ENCODE measurements at places on chromosomes 1 and 21. TPM values are rescaled to one million over a fixed set of nuclear protein-coding genes. Genes with fewer than 3 reads are reported as not detected.

Gene MAN1C1
- total RNA-seq, result 20.0 TPM

Gene ZNF691
- 13.9 TPM for total RNA-seq

Gene ASCL5
- not detected for total RNA-seq

Gene C4BPB
- 1.1 TPM for total RNA-seq

Gene NPL
- 1.8 TPM for total RNA-seq

Gene ARTN
- not detected for total RNA-seq

Gene RPL11
- total RNA-seq, result 1,001 TPM

Gene HOOK1
- 1.0 TPM for total RNA-seq

DNA sequence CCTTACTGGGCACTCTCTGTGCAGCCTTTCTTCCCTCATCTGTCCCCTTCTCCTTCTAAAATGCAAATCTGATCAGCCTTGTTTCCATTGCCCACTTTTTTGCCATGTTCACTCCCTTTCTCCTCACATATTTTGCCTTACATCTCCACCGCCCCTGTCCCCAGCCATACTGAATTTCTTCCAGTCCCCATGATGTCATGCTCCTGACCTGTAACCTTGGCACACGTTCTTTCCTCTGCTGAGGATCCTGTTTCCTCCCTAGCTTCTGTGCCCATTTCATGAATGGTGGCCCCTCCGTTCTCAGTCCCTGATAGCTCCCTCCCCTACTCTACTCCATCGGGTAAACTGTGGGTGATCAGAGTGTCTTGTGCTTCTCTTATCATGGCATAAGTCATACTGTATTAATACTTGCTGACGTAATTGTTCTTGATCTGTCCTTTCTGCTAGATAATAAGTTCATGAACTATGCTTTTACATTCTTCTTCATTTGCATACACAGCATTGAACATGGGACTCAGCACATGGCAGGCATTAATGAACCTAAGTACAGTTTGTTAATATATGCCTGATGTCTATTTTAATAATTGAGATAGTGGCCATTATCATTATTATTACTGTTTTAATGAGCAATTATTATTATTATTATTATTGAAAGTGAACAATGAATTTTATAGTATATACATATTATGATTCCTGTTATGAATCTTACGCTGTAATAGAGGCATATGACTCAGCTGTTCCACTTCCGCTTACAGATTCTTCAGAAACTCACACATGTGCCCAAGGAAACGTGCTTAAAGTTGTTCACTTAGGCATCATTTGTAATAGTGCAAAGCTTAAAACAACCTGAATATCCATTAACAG, 28.5 kb downstream of the MAP3K21 start:
- H3K36me3 ChIP-seq, result peaks cover 6% of the 10 kb centered on the region
- DNase-seq, result peak; percentile 51
- H3K4me1 ChIP-seq, result peaks cover 29% of the 10 kb centered on the region
- peak overlapping the region; percentile 38 for H3K27ac ChIP-seq
- H3K4me3 ChIP-seq, result no peak overlapping the region

- no peaks in the 10 kb centered on the region for H3K36me3 ChIP-seq
- no peak for DNase-seq
- H3K4me1 ChIP-seq, result peaks cover 7% of the 10 kb centered on the region
- H3K27ac ChIP-seq, result no peak overlapping the region
Observed at GRCh38 chr1:223135176-223135942, 7.7 kb downstream of the TLR5 start.

- DNase-seq, result no peak
- no peaks in the 10 kb centered on the region for H3K36me3 ChIP-seq
Observed at GRCh38 chr1:44512313-44512885, 107.3 kb downstream of the RNF220 start.

DNA sequence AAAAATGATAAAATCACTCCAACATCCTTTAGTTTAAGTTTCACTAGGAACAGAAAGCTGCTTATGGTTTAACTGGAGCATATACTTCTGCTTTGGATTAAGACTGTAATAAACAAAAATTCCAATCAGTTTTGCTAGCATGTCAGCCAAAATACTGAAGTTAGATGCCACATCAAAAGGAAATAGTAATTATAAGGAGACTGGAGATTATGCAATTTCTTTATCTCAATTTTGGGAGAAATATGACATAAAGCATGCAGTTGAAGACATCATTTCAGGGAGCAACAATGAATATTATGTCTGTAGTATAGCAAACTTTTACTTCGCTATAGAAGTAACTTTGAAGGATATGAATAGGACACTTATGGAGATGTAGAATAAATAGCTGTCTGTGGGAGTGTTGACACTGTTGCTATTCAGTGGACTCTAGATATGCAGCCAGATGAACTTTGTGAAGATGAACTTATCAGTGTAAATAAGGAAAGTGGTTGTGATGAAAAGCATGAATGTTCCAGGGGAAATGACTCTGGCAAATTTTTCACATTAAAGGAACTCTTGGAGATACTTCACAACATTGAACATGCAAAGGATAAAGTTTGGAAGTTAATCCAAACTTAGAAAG, 107.8 kb downstream of the RABGAP1L start:
- no peak overlapping the region for H3K4me3 ChIP-seq
- H3K27ac ChIP-seq, result no peak overlapping the region
- H3K4me1 ChIP-seq, result no peaks in the 10 kb centered on the region
- H3K27me3 ChIP-seq, result no peaks in the 10 kb centered on the region

DNA sequence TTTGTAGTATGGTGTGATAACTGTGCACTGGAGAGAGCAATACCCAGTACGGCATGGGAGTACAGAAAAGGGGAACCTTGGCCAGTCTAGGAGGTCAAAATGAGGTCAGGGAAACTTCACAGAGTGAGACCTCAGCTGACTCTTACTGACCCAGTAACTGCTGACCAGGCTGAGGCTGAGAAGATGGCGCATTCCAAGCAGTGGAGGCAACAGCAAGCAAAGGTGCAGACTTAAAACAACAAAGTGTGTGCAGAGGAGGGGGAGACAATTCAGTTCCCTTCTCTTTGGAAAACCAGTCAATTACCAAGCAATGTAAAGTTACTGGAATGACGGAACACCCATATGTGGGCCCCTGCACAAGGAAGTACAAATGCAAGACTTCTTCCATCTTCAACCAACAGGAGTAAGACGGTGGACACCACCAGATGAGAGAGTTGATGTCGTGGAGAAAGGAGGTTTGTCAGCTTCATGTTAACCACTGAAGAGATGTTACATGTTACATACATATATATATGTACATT, 54.6 kb upstream of the PRDX6 start:
- no peaks in the 10 kb centered on the region for H3K27me3 ChIP-seq
- no peak overlapping the region for H3K27ac ChIP-seq
- no peaks in the 10 kb centered on the region for H3K36me3 ChIP-seq
- DNase-seq, result no peak
- H3K4me1 ChIP-seq, result peaks cover 7% of the 10 kb centered on the region

DNA sequence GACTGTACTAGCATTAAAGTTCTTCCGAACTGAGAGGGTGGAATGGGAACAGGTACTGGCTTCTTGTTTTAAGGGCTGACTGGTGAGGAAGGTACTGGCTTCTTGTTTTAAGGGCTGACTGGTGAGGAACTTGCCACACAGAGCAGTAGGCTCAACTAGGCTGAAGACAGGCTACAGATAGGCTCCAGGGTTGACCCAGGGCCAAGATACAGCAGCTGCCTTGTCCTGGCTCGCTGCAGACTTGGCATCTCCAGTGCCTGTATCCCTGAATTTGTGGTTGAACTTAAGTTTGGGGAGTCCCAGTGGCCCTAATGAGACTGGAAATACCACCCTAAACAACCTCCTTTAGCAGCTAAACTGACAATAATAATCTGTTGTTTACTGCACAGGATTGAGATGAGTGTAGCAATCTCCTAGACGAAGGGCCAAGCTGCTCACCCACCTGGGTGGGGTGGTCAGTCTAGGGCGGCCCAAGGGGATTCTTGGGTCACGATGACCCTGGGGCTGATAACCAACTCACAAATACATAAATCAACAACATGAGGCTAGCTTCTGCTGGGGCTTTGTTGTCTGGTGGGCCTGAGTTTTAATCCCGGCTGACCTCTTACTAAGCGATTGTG, 227.1 kb downstream of the DISC1 start:
- H3K4me3 ChIP-seq, result no peak overlapping the region
- no peak overlapping the region for H3K27ac ChIP-seq
- H3K36me3 ChIP-seq, result no peaks in the 10 kb centered on the region
- no peaks in the 10 kb centered on the region for H3K4me1 ChIP-seq
- no peaks in the 10 kb centered on the region for H3K27me3 ChIP-seq

GRCh38 chr1:3924186-3924824, 24.2 kb upstream of the C1orf174 start:
- no peaks in the 10 kb centered on the region for H3K27me3 ChIP-seq
- peaks cover 16% of the 10 kb centered on the region for H3K4me1 ChIP-seq
- no peak for DNase-seq
- no peak overlapping the region for H3K27ac ChIP-seq
- H3K4me3 ChIP-seq, result no peak overlapping the region

DNA sequence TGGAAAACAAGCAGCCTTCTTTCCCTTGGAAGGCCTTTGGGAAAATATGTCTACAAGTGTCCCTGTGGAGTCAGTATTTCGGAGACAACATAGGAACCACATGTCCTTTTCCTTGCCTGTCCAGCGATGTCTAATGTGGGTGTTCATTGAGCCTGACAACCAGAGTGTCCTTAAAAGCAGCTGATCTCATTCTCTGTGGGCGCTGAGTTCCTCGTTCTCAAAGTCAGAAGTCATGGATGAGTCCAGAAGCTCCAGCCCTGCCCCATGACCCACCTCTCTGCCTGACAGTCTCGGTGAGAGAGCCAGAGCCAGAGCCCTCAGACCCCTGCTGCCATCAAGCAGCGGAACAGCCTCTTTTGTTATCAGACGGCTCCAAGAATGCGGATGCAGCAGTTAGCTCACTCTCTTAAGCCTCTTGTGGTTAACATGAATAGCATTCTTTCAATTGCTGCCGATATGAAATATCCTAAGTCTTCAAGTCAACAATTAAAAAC, 329.2 kb downstream of the TGFB2 start:
- no peak overlapping the region for H3K4me3 ChIP-seq
- H3K4me1 ChIP-seq, result no peaks in the 10 kb centered on the region
- H3K27ac ChIP-seq, result no peak overlapping the region
- DNase-seq, result no peak
- no peaks in the 10 kb centered on the region for H3K27me3 ChIP-seq

- H3K36me3 ChIP-seq, result no peaks in the 10 kb centered on the region
- H3K27ac ChIP-seq, result no peak overlapping the region
- peaks cover 6% of the 10 kb centered on the region for H3K27me3 ChIP-seq
- H3K4me1 ChIP-seq, result peaks cover 2% of the 10 kb centered on the region
Observed at GRCh38 chr1:90513956-90514355, 203.1 kb downstream of the BARHL2 start.

DNA sequence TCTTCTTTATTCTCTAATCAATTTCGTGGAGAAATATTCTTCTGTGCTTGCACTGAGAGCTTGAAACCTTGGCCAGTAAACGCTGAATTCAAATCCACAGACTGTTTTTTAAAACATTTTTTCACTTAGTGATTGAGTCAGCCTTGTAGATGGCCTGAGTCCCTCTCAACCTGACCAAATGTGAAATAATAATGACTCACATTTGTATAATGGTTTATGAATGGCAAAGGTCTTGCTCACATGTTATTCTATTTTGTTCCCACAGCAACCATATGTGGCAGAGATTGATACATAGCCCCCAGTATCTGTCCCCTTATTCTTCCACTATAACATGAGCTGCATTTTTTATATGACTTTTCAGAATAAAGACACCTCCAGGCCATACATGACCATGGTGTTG, 47.8 kb upstream of the CCDC190 start:
- no peaks in the 10 kb centered on the region for H3K4me1 ChIP-seq
- peaks cover 4% of the 10 kb centered on the region for H3K27me3 ChIP-seq
- H3K27ac ChIP-seq, result no peak overlapping the region
- no peak for DNase-seq

DNA sequence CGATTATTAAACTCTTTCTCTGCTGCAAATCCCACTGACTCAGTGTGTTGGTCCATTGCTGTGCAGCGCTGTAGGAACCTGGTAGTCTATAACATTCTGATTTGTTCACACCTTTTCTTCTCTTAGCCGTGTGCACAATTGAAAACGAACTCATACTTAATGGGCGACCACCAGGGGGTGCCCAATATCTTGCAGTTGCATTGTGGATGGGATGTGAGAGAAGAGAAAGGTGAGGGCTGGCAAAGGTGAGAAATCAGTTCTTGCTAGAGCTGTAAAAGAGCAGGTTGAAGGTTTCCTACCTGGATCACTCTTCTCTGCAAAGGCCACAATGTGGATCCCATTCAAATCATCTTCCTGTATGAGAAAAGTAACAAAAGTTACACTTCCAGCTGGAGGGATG, 51.0 kb downstream of the CASQ2 start:
- peak; percentile 47 for DNase-seq
- peaks cover 8% of the 10 kb centered on the region for H3K27me3 ChIP-seq
- no peaks in the 10 kb centered on the region for H3K4me1 ChIP-seq
- H3K36me3 ChIP-seq, result no peaks in the 10 kb centered on the region
- H3K27ac ChIP-seq, result no peak overlapping the region

GRCh38 chr1:177495878-177496277, 325.1 kb downstream of the BRINP2 start:
- H3K4me1 ChIP-seq, result no peaks in the 10 kb centered on the region
- H3K36me3 ChIP-seq, result no peaks in the 10 kb centered on the region
- H3K27ac ChIP-seq, result no peak overlapping the region
- no peak overlapping the region for H3K4me3 ChIP-seq

GRCh38 chr1:18803151-18803791, 56.2 kb downstream of the TAS1R2 start:
- H3K4me3 ChIP-seq, result no peak overlapping the region
- H3K27me3 ChIP-seq, result peaks cover 6% of the 10 kb centered on the region
- peaks cover 2% of the 10 kb centered on the region for H3K4me1 ChIP-seq

- no peak for DNase-seq
- H3K4me3 ChIP-seq, result no peak overlapping the region
- no peaks in the 10 kb centered on the region for H3K27me3 ChIP-seq
- peaks cover 9% of the 10 kb centered on the region for H3K36me3 ChIP-seq
- H3K27ac ChIP-seq, result no peak overlapping the region
- no peaks in the 10 kb centered on the region for H3K4me1 ChIP-seq
Observed at GRCh38 chr1:243335292-243335691, 79.5 kb downstream of the SDCCAG8 start.

- H3K27me3 ChIP-seq, result peaks cover 16% of the 10 kb centered on the region
- DNase-seq, result peak; percentile 63
- H3K27ac ChIP-seq, result no peak overlapping the region
- no peaks in the 10 kb centered on the region for H3K36me3 ChIP-seq
- H3K4me3 ChIP-seq, result no peak overlapping the region
Observed at GRCh38 chr1:207997486-207998268, 86.8 kb upstream of the CD34 start.
